ENCODE measurements at places on chromosomes 5 and 9.

- no peak for DNase-seq
Observed at GRCh38 chr9:134014946-134015345, 10.3 kb upstream of the BRD3OS start.

DNA sequence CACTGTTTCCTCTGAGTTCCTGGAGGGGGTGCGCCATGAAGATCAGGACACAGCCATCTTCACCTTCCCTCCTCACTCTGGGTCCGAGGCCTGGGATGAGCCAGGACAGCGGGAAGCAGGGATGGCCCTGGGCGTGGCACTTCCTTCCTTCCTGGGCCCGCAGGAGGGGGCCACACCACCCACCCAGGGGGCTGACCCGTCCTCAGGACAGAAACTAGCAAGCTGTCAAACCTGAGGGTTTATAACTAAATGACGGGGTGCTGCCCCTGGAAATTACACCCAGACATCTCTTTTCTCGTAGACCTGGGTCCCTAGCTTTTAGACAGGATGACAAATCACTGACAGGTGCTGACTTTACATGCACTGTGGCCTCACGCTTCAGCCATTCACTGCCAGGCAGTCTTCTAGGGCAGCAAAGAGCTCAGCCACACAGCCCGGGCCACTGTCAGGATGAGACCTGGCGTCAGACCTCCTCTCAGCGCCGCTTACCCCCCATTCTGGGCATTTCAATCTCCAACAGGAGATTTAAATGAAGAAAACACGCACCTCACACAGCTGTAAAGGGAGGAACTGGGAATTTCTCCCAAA, 8.1 kb downstream of the FCN2 start:
- DNase-seq, result no peak

- no peak for DNase-seq
Observed at GRCh38 chr9:82668689-82669199, 394.2 kb downstream of the RASEF start.

- DNase-seq, result no peak
Observed at GRCh38 chr9:99171225-99172123, 50.3 kb downstream of the ALG2 start.

GRCh38 chr9:7105095-7105494, 347.3 kb downstream of the KDM4C start:
- no peak for DNase-seq

DNA sequence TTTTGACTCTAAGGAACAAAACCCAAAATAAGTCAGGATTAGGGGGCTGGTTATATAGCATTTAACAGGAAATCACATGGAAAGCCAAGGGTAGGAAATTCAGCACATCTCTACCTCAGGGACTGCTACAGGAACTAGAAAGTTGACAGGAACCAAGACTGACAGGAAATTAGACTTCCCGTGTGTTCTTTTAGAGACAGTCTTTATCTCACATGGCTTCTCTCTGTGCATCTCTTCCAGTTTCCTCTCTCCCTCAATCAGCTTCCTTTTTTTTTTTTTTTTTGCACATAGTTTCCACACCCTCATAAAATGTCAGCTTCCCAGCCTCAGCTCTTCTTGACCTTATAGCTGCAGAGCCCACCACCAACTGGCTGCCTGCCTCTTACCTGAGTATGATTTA, 4.8 kb downstream of the RECK start:
- no peak for DNase-seq

GRCh38 chr5:178147406-178147805, 6.3 kb downstream of the NHP2 start:
- DNase-seq, result no peak

GRCh38 chr9:88979021-88979420, 12.2 kb upstream of the S1PR3 start:
- no peak for DNase-seq

GRCh38 chr9:124132671-124133147, 121.1 kb downstream of the LHX2 start:
- DNase-seq, result no peak

- no peak for DNase-seq
Observed at GRCh38 chr5:90602681-90603080, 44.1 kb downstream of the ADGRV1 start.

GRCh38 chr5:153212471-153212870, 278.0 kb upstream of the GRIA1 start:
- no peak for DNase-seq

DNA sequence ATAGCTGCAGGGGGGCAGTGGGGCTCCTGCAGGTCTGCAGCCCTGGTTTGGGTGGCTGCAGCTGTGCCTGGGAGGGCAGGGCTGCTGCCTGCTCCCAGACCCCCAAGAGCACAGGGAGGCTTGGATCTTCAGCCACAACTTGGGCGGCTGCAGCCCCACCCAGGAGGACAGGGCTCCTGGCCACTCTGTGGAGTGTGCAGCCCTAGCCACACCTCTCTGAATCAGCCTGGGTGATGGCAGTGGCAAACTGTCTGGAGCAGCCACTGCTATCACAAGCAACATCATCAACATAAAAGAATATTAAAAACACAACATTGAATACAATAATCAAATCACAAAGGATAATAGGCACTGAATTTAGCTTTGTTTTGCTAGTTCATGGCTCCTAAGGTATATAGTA, 164.9 kb upstream of the SLC27A6 start:
- no peak for DNase-seq

- no peak for DNase-seq
Observed at GRCh38 chr5:106739127-106739526, 931.6 kb downstream of the EFNA5 start.
